Myocyte (in vitro differentiated cells): ENCODE measurements at places on chromosomes 16 and 17.
A peak's percentile ranks its signal among the peaks of the same experiment; 100 is the strongest.

GRCh38 chr16:4120176-4120575, 3.9 kb upstream of the ADCY9 start:
- DNase-seq: no peak

- DNase-seq: no peak
Measured at GRCh38 chr16:82152196-82152595, 17.8 kb downstream of the MPHOSPH6 start.

GRCh38 chr17:5705876-5706576, 121.7 kb upstream of the NLRP1 start:
- DNase-seq: no peak

DNA sequence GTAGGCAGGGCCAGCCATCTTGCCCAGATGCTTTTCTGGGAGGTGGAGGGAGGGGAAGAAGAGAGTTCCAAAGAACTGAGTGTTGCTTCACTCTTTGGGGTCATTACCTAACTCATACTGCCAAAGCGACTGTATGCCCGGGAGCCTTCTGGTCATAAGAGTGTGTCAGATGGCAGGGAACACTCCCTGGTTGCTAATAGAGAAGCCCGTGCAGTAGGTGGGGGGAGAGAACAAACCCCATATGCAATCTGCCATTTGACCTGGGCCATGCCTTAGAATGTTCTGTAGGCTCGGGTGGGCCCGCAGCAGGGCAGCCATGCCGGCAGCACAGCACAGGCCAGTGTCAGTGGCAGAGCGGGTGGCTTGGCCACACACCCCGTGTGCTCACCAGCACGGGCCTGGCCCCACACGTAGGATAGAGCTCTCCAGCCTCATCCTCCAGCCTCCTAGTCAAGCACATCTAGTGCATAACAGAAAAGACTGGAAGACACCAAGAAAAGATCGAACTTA, 120.5 kb downstream of the SOCS1 start:
- peak; percentile 82 for DNase-seq

DNA sequence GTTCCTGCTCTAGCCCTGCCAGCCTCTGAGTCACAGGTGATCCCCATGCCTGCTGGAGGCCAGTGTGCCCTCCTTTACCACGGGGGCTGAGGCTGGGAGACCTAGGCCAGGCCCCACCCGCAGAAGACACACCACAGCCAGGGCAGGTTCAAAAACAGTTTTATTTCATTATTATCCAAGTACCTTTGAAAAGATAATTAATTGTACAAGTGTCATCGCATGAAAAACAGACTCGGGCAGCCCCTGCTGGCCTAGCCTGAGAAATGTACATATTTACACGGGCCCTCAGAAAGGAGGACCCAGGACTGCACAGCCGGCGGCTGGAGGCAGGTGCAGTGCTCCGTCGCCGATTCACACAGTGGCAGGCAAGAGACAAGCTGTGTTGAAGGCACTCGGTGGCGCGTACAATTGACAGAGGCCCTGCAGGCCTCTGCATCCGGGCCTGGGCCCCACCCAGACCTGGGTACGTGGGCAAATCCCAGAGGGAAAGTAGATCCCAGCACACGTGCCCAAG, 4.4 kb downstream of the PDIA2 start:
- DNase-seq: no peak

DNA sequence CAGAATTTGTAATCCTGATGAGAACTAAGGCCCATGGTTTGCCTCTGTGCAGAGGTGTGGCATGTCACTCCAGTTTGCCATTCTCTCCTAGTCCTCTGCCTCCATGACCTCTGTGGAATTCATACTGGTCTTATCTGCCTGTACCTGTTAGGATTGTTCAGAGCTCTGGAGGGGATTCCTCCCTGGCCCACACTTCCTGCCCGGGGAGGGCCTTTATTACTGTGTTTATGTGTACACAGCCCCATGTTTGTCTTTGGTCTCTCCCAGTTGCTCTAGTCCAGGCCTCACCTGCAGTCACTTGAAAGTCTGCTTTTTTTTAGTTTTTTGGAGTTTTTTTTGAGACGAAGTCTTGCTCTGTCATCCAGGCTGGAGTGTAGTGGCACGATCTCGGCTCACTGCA, 36.4 kb downstream of the RHBDL3 start:
- no peak for DNase-seq

- no peak for DNase-seq
Measured at GRCh38 chr16:80671281-80671849, 130.6 kb downstream of the DYNLRB2 start.

DNA sequence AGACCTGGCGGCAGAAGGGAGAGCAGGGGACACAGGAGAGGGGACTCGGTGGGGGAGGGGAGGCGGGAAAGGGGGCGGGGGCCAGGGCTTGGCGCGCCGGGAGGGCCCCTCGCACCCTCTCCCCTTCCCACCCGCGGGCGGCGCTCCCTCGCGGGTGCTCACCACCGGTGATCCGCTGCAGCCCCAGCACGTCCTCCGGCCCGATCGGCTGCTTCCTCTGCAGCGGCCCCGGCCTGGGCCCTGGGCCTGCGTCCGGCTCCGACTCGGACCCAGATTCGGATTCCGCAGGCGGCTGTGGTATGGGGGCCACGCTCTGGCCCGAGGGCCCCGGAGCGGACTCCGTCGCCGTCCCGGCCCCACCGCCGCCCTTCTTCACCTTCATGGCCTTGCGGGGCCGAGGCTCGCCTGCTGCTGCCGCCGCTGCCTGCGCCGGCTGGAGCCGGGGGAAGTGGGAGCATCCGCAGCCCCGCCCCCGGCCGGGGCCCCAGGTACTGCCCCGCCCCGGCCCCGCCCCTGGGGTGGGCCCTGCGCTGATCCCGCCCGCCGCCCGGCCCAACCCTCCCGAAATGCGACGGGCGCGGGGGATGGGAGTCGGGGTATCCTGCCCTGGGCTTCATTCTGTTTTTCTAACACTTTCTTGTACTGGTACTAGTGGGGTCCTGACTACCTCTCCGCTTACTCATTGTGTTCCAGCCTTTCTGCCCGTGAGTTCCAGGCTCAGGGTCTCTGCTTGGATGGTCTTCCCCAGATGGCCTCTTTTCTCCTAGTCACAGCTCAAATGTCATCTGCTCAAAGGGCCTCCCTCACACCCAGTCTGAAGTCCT, at the start of gene UNC119:
Gene UNC119 (minus strand): TSS at position 449 of the 824 bp plus-strand sequence. CDS start 67 bp downstream, at position 382.
- DNase-seq: peak; percentile 81

DNA sequence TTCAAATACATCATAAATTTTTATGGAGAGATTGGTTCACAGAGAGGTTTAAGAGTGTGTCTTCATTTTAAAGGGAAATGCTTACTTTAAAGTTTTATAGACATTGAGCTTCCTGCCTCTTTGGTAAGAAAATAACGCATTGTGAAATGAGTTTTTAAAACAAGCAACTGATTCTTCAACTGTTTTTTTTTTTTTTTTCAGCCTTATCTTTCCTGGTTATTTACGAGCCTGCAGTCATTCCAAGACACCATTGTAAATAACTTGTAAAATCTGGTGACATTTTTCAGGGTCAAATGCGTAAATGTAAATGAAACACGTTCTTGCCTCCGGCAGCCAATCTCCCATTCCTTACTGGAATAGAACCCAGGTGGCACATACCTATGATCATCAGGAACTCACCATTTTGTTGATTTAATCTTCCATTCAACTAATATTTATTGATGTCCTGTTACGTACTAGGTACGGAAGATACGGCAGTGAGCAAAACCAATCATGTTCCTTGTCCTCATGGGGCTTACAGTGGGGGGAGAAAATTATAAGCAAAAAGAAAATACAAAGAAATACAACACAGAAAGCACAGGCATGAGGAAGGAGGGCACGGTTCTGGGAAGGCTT, 33.2 kb upstream of the CDYL2 start:
- DNase-seq: no peak
